Stimulated activated CD4-positive, alpha-beta T cell treated with anti-CD3 and anti-CD28 coated beads, Interleukin-12 subunit alpha, Interleukin-12 subunit beta, amount 100 ng/mL, for 48 hours (primary cell): ENCODE measurements at places on chromosomes 2 and 18.

- no peak for DNase-seq
These were observed 5.7 kb downstream of the GREB1 start for GRCh38 chr2:11539317-11540147.

DNA sequence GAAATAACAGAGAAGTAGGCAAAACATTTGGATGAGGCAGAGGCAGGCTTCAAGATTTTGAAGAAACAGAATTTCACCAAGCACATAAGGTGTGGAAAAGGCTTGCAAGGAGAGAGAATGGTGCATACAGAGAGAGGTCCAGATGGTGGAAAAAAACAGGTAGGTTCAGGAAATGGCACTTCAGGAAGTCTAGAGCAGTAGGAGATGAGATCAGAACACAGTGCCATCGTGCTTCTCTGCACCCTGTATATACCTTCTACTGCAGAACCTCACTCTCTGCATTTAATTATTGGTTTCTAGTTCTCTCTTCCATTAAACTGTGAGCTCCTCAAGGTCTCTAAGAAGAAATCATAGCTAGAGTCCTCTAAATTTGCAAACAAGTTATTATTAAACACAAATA, 2.4 kb downstream of the PAIP2B start:
- no peak for DNase-seq

DNA sequence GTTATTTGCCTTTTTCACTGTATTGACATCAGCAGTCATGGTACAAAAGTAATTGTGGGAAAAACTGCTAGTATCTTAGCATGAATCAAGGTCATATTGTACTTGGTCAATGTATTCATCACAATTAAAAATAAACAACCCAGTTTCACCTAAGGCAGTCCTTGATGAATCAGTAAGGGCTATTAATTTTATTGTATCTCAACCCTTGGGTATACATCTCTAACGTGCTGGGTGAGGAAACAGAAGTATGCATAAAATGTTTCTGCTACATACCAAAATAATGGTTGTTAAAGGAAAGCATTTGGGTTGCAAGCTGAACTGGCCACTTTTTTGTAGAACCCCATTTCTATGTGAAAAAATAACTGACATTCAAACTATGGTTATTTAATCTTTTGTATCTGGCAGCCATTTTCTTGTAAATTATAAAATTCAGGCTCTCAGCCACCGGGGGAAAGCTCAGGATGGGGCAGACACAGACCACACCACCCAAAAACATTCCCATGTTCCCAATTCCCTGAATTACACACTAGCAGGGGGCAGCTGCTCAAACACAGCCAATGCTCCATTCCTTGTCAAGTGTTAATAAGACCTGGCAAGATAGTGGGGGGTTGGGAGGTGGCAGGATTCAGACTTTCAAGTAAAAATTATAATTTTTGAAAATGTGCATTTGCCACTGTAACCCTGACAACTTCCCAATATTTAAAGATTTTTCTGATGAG, 49.3 kb downstream of the OLA1 start:
- DNase-seq, result no peak

DNA sequence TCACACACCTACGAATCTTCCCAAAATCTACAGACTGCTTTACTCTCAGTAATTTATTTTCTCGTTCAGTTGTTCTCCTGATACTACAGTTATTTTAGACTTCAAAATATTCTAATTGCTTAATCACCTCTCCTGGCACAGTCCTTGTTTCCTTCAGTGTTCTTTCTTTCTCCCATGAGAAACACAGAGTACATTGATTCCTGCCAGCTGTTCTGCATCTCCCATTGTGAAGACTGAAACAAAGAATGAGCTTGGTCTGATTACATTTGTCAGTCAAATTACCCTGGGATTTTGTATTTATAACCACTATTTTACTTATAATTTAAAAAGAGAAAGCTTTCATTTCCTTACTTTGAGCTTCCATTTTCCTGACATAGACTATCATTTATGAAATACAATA, 63.9 kb upstream of the TANK start:
- DNase-seq, result no peak

DNA sequence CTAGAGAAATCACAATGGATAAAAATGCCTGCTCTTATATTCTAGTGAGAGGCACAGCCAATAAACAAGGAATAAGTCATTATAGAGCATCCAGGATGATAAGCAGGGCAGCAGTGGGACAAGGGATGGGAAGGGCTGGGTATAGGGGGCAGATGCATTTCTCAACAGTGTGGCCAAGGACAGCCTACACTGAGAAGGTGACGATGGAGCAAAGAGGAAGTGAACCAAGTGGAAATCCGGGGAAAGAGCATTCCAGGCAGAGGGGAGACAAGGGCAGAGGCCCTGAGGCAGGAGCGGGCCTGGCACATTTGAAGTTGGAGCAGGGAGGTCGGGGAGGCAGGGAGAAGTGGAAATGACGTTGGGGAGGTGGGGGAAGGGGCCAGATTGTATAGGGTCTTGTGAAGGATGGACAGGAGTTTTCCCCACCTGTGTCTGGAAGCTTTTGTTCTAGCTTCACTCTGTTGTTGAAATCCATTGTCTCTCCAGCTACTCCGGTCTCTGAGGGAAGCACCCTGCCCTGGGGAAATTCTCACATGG, 17.6 kb downstream of the TMEM177 start:
- DNase-seq, result no peak

DNA sequence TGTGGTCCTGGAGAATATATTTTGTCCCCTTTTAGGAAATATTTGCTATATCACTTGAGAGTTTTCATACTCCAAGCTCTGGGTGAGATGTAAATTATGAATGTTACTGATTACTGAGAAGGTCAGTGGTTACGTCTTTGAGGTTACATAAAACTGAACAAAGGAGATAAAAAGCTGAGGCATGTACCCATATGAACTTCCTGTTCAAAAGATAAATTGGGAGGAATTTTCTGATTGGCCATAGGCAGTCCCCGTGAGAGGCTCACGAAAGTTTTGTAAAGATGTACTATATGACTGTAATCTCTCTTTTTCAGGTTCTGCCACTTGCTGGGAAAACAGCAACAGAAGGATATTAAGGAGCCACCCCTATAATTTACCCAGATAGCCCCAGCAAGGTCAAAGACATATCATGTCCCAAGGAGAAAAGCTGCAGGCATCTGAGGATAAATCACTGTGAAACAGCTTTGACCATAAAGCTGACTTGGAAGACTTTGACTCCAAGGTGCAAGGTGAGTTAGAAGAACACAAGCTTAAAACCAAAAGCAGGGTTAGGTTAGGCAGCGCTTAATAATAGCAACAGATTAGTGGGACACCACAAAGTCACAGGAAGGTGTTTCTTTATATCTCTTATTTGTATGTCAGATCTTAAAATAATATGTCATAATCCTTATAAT, 90.4 kb downstream of the OSBPL6 start:
- DNase-seq, result no peak

DNA sequence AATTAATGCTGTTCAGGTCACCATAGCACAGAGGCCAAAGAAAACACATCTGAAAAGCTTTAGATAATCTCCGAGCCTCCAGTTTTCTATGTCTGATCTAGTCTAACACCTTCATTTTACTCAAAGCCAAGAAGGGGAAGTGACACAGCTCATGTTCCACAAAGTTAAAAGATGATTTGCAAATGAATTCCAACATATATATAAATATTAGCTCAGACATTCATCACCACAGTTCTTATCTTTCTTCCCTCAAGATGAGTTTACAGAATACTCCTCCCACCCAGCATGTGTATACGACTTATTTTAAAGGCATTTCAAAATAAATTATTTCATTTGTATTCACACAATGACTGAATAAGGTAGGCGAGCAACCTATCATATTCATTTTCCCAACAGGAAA, 82.4 kb downstream of the AAK1 start:
- DNase-seq, result no peak

- no peak for DNase-seq
These were observed 12.0 kb downstream of the EXOC6B start for GRCh38 chr2:72813841-72814240.

DNA sequence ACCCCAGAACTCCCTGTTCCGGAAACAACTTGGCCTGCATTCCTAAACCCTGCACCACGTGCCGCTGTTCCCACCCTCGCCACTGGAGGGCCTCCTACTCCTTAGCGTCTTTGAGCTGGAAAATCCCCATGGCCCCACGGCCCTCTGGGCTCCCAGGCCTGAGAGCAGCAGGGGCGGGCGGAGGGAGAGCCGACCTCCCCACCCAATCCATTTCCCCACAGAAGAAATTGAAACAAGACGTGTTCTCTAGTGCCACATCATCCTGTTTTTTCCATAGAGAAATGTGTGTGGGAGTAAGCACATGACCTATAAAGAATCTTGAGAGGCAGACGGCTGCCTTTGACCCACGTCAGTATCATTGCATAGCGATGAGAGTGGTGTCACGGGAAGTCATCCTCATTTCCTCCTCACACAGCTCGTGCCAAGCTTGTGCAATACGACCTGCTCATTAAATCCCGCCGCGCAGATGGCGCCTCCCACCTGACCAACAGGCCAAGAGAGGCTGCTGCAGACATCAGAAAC, 79.2 kb downstream of the LAMA1 start:
- DNase-seq, result no peak

DNA sequence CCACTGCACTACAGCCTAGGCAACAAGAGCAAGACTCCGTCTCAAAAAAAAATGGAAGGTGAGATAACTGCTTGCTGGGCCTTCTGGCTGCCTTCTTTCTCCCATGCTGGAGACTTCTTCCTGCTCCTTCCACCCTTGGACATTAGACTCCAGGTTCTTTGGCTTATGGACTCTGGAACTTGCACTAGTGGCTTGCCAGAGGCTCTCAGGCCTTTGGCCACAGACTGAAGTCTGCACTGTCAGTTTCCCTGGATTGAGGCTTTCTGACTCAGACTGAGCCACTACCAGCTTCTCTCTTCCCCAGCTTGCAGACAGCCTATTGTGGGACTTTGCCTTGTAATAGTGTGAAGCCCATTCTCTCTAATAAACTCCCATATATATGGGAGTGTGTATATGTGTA, 118.5 kb upstream of the SLC14A2 start:
- no peak for DNase-seq

GRCh38 chr2:208040199-208041171, 15.2 kb upstream of the PLEKHM3 start:
- DNase-seq, result peak; percentile 80

GRCh38 chr2:31828891-31829290, 181.9 kb downstream of the MEMO1 start:
- no peak for DNase-seq

DNA sequence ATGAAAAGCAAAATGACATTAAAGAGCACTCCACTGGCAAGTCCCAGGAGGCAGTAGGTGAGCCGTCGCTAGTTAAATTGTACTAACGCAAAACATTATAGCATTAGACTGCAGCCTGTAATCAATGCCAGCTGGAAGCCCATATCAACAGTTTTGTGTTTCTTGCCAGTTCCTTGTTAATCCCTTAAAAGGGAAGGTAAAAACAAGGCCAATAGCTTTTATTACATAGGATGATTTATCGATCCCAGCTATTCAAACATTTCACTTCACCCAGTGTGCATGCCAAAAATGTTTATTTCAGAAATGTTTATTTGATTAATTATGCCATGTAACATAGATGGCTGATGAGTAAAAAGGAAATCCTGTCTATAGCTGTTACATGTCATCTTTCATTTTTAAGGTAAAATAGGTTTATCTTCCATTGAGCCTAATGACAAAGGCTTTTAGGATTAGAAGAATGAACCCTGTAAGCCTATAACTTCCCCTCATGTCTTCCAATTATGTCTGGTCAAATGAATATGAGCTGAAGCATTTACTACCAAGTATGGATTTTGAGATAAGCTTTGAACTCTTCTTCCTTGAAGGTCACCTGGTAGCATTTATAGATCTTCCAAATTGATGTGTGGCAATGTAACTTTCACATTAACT, 591.2 kb downstream of the RNF144A start:
- no peak for DNase-seq

- no peak for DNase-seq
These were observed 83.1 kb downstream of the KLF7 start for GRCh38 chr2:207082619-207083018.

GRCh38 chr2:212423089-212423488, 115.5 kb downstream of the ERBB4 start:
- DNase-seq, result no peak

DNA sequence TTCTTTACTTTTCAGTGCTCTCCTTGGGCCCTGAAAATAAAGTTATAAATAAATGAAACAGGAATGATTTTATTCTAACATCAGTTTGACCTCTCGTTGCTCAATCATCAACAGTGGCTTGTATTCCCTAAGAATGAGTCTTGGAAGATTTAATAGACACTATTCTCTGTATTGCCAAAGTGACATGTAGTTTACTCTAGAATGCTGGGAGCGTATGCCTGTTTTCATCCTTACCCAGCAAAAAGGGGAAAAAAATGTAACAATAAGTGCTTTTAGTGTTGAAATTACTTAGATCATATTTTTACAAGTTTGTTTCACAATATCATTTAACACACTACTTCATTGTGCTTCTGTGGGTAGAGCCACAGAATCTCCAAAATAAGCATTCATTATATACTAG, 240.6 kb upstream of the CWC22 start:
- no peak for DNase-seq
